ENCODE measurements at places on chromosomes 1 and 21.

- H3K4me1 ChIP-seq: peaks cover 21% of the 10 kb centered on the region
- no peak overlapping the region for H3K4me3 ChIP-seq
Observed at GRCh38 chr1:156279837-156280236, 2.8 kb downstream of the SMG5 start.

DNA sequence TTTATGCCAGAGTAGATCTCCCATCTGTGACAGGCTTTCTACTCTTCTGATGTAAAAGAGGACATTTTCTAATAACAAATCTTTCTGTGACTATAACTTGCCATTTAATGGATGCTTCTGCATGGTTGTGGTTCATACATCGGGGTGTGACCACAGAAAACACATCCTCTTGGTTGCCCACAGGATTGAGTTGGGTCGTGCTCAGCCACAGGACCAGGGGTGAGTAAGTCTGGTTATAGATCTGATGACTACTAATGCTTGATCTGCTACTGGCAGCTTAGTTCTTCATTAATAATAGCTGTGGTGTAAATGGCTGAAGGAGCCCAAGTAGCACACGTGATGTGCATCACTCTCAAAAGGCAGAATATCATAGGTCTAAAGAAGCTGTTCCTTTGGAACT, 328.2 kb downstream of the RWDD3 start:
- no peak for DNase-seq
- no peaks in the 10 kb centered on the region for H3K27me3 ChIP-seq
- no peaks in the 10 kb centered on the region for H3K4me1 ChIP-seq
- no peaks in the 10 kb centered on the region for H3K36me3 ChIP-seq
- no peak overlapping the region for H3K27ac ChIP-seq
- H3K4me3 ChIP-seq: no peak overlapping the region

DNA sequence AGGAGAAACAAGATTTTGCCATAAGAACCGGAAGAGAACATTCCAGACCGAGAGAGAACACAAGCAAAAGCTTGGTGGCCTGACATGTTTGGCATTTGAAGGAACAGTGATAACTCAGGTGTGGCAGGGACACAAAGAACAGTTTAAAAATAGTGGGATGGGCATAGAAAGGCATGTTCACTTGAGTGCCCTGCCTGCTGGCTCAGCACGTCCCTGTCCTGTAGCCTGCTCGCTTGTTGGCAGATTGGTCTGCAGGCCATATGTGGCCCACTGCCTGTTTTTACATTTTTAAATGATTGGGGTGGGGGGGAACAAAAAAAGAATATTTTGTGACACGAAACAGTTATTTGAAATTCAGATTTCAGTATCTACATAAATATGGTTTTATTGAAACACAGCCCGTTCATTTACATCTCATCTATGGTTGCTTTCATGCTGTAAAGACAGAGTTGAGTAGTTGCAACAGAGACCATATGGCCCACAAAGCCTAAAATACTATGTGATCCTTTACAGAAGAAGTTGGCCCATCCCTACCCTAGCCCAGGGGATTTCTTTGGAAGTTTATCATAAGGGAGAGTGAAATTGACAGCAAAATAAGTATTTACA, 100.7 kb downstream of the RGL1 start:
- H3K4me3 ChIP-seq: no peak overlapping the region
- H3K27ac ChIP-seq: no peak overlapping the region
- H3K27me3 ChIP-seq: no peaks in the 10 kb centered on the region
- peaks cover 1% of the 10 kb centered on the region for H3K36me3 ChIP-seq
- H3K4me1 ChIP-seq: no peaks in the 10 kb centered on the region

GRCh38 chr1:30375156-30375555, 348.2 kb downstream of the MATN1 start:
- DNase-seq: no peak
- no peak overlapping the region for H3K27ac ChIP-seq
- no peak overlapping the region for H3K4me3 ChIP-seq

DNA sequence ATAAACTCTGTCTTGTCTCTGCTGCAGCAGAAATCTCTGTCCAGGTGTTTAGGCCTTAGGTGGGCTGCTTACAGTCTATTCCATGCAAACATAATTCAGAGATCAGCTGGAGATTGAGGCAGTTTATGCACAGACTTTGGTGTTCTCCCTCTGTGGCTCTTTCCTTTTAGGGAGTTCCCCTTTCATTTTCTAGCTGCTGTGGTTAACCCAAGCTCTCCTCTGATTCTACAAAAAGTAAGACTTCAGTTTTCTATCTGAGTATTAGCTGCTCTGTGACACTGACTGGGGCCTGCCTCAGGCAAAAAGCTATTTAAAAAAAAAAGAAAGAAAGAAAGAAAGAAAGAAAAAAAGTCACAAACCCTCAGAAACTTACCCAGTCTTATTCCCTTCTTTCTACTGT, 211.1 kb downstream of the CAMTA1 start:
- H3K27ac ChIP-seq: no peak overlapping the region
- H3K36me3 ChIP-seq: no peaks in the 10 kb centered on the region
- no peaks in the 10 kb centered on the region for H3K27me3 ChIP-seq
- no peak for DNase-seq
- H3K4me1 ChIP-seq: no peaks in the 10 kb centered on the region

GRCh38 chr1:234200566-234200965, 172.7 kb upstream of the COA6 start:
- H3K4me1 ChIP-seq: no peaks in the 10 kb centered on the region
- H3K27me3 ChIP-seq: no peaks in the 10 kb centered on the region
- H3K27ac ChIP-seq: no peak overlapping the region
- DNase-seq: no peak
